Liver (tissue), 10 donors: ENCODE measurements at places on chromosomes 4 and X. TPM values are rescaled to one million over a fixed set of nuclear protein-coding genes. Genes with fewer than 3 reads are reported as not detected.

DNA sequence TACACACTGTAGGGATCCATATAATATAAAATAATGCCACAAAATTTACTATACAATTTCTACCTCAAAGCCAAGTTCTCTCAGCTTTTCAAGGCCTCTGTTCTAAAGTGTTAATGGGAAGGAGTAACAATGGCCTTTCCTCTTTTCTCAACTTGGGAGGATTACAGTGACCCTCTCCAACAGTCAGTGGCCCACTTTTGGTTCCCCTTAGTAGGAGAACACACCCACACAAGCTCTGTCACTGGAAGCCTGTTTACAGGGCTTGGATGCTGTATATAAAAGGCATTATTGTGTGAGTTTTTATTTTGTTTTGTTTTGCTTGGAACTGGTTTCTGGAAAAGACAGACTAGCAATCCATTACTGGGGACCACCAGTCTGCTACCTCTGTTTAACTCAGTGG lies 1.8 kb downstream of the ARHGEF6 start:
- no peak for DNase-seq
- H3K4me3 ChIP-seq, result no peak overlapping the region
- H3K36me3 ChIP-seq, result no peaks in the 10 kb centered on the region
- no peaks in the 10 kb centered on the region for H3K4me1 ChIP-seq

ZNF718 gene
- total RNA-seq, result 3.7 TPM

TMPRSS11D gene
- total RNA-seq, result not detected

DNA sequence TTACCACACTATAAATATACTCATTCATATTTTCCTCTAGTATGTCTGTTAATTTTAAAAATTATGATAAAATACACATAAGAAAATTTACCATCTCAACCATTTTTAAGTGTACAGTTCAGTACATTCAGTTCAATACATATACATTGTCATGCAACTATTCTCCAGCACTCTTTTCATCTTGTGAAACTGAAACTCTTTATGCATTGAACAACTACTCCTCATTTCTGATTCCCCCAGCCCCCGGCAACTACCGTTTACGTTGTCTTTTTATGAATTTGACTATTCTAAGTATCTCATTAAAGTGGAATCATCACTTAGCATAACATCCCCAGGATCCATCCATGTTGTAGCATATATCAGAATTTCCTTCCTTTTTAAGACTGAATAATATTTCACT lies 8.7 kb downstream of the SMARCAD1 start:
- H3K36me3 ChIP-seq, result peaks cover 19% of the 10 kb centered on the region
- no peak for DNase-seq
- H3K4me1 ChIP-seq, result no peaks in the 10 kb centered on the region
- H3K27ac ChIP-seq, result no peak overlapping the region
- no peak overlapping the region for H3K4me3 ChIP-seq
- H3K27me3 ChIP-seq, result no peaks in the 10 kb centered on the region

DNA sequence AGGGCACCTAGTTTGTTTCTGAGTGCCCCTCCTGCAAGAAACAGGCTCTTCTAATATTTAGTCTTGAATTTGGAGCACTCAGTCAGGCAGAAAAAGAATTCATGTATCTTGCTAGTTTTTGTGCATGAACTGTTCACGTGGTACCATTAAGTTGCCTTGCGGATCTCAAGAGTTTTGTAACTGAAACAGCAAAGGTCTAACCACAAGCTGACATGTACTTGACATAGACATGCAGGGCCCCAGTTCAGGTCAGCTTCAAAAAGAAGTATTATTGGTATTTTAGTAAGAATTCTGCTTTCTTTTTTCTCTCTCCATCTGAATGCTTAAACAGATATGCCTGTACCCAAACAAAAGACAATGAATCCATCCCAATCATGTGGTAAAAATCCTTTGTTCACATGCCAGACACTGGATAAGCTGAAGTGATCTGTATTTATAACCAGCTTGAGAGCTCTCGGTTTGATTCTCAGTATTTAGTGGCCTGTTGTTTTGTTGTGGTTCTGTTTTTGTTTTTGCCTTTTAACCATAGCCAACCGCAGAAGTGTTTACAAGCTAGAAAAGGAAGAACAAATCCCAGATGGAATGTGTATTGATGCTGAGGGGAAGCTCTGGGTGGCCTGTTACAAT lies 13.0 kb downstream of the RGN start:
- H3K4me3 ChIP-seq, result no peak overlapping the region
- H3K4me1 ChIP-seq, result no peaks in the 10 kb centered on the region
- H3K27ac ChIP-seq, result no peak overlapping the region
- DNase-seq, result no peak
- H3K27me3 ChIP-seq, result no peaks in the 10 kb centered on the region
- peaks cover 20% of the 10 kb centered on the region for H3K36me3 ChIP-seq

DNA sequence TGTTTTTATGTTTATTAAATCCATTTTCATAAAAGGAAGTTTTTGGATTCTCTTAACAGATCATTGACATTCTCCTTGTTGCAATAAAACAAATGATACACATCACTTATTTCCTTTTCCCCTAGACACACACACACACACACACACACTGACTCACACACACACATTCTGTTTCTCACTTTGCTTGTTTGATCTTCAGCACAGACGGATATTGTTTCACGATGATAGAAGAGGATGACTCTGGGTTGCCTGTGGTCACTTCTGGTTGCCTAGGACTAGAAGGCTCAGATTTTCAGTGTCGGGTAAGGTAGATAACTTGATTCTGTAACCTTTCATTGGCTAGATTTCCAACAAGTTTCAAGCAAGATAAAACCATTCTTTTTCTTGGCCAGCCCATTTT lies 356.8 kb downstream of the BMPR1B start:
- no peak for DNase-seq
- no peak overlapping the region for H3K27ac ChIP-seq
- H3K4me1 ChIP-seq, result no peaks in the 10 kb centered on the region

VCX2 gene
- not detected for total RNA-seq

CYBB gene
- 18.8 TPM for total RNA-seq
